NCI-H1694 treated with DMSO at 0.1 percent for 48 hours (cell line): ENCODE measurements at places on chromosomes 5 and 9.

DNA sequence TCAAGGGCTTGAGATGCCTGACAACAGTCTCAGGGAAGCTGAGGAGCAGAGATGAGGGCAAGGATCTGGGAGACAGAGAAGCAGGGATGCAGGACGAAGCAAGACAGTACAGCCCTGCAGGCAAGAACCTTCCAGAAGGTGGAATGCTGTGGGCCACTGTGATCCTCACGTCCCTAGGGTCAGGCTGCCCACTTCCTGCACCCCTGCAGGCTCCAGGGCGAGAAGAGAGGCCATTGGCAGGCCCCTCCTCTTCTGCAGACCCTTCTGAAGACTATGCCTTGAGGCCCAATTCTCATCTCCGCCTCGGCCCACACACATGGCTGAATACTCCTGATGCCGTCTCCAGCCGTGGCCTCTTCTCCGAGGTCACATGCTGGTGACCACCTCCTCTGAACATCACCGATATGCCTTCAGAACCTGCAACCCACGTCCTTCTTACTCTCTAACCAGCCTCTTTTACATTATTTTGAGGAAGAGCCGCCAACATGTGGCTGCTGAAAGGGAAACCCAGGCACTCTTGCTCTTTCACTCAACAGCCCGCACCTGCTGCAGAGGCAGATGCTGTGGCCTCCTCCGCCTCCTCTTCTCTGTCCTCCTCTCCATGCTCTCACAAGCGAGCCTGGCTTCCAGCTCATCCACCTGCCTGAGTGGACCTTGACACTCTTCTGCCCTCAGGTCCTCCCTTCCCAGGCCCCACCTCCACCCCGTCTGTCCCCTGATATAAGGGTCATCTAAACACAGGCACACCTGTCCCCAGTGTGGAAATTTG lies 181.5 kb downstream of the IRX2 start:
- no peak for DNase-seq

DNA sequence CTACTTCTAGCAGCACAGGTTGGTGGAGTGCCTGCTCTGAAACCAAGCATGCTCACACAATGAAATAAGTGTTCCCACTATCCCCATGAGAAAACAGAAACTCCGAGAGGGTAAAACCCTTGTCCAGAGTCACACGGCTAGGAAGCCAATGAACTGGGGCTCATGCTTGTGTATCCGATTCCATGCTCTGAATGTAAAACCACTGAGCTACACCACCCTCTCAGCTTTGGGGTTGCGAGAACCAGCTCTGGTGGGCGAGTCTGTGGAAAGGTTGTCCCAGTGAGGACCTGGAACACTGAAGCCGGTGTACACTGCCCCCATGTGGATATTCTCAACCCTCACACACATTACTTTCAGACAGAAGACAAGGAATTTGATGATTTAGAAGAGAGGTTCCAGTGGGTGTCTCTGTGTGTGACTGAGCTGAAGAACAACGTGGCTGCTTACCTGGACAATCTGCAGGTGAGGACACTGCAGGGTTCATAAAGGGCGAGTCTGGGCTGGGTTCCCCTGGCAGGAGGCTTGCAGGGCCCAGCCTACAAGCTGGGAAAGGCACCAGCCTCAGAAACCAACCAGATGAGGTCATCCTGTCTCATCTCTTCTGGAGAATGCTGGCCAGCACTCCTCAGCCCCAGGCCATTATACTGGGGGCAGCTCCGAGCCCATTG lies 37.4 kb downstream of the ARHGEF37 start:
- peak; percentile 70 for DNase-seq

- no peak for DNase-seq
These were observed 67.6 kb downstream of the ANKRD33B start for GRCh38 chr5:10631316-10631996.

- no peak for DNase-seq
These were observed 6.5 kb downstream of the BRD3OS start for GRCh38 chr9:134031783-134032182.

GRCh38 chr5:123429221-123429954 lies 6.2 kb upstream of the CEP120 start:
- DNase-seq: no peak
